ENCODE measurements at places on chromosomes 2 and 18. TPM values are rescaled to one million over a fixed set of nuclear protein-coding genes. Genes with fewer than 3 reads are reported as not detected.

Gene MAP3K19
- not detected for total RNA-seq

Gene BCL11A
- 0.65 TPM for total RNA-seq

Gene COQ10B
- total RNA-seq = 19.0 TPM

Gene MYL12A
- total RNA-seq = 1,280 TPM

Gene PSMG2
- total RNA-seq = 68.4 TPM

Gene RIOK3
- total RNA-seq = 57.7 TPM

Gene TUBA4B
- not detected for total RNA-seq

Gene DSG1
- not detected for total RNA-seq

Gene ACADL
- not detected for total RNA-seq

Gene CCDC68
- 0.65 TPM for total RNA-seq

Gene MDH1
- 113 TPM for total RNA-seq

Gene TLX2
- not detected for total RNA-seq

Gene DCDC2C
- not detected for total RNA-seq
